ENCODE measurements at places on chromosomes 1 and 21. TPM values are rescaled to one million over a fixed set of nuclear protein-coding genes. Genes with fewer than 3 reads are reported as not detected.

The FGR gene
- total RNA-seq, result 9.1 TPM

The SMIM11 gene
- 6.9 TPM for total RNA-seq

The RGS4 gene
- total RNA-seq, result 8.9 TPM

The EIF4G3 gene
- total RNA-seq, result 33.3 TPM

The NBPF4 gene
- not detected for total RNA-seq

The SYT6 gene
- 1.9 TPM for total RNA-seq

The DISC1 gene
- 9.3 TPM for total RNA-seq

DNA sequence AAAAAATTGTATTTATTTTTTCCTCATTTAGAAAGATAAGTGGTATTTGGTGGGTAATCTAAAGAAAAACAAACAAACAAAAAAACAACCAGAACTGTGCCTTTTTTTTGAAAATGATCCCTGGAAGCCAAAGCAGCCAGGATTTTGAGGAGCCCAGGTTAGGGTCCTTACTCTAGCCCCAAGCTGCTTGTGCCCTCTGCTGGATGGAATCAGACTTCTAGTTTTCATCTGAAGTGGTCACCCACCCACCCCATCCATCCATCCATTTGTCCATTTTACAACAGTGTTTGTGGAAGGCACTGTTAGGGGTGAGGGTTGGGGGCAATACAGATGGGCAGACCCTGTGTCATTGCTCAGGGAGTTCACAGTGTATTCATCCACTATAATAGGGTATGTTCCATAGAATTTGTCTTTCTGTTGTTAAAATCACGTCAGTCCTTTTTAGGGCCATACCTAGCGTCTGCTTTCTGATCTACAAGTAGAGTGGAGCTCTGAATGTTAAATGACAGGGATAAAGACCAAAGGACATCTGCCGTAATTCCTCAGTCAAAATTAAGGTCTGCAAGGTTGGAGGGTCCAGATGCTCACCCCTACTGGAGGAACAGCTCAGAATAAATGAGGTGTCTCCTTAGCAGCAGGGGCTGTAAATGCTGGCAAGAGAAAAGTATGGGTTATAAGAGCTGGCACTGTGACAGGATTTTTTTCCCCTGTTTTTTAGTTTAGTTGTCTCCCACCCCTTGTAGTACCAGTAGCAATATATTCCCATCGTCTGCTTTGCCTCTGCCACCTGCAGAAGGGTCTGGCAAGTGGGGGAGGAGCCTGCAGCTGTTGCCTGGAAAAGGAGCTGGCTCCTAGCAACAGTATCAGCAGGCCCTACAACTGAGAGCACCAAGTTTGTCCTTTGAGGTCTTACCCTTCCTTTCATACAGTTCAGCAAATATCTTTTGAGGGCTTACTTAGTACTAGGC lies 3.2 kb downstream of the LRRC42 start:
- peaks cover 34% of the 10 kb centered on the region for H3K4me1 ChIP-seq
- no peak overlapping the region for H3K27ac ChIP-seq
- H3K27me3 ChIP-seq, result no peaks in the 10 kb centered on the region
- DNase-seq, result no peak

DNA sequence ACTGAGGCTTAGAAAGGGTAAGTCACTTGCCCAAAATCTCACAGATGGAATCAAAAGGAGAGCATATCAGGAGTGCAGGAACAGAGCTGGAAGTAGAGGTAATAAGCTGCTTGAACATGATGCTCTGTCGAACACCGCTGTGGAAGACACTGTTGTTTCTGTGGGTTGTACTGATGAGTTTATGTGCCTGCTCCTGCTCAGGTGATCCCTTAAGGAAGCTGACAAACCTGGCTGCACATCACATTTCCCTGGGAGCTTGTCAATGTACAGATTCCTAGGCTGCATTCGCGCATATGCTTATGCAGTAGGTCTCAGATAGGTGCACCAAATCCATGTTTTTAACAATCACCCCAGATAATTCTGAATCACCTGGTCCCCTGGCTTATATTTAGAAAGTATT lies 79.7 kb downstream of the ZNF326 start:
- no peaks in the 10 kb centered on the region for H3K4me1 ChIP-seq
- no peak for DNase-seq
- no peaks in the 10 kb centered on the region for H3K36me3 ChIP-seq
- no peaks in the 10 kb centered on the region for H3K27me3 ChIP-seq

DNA sequence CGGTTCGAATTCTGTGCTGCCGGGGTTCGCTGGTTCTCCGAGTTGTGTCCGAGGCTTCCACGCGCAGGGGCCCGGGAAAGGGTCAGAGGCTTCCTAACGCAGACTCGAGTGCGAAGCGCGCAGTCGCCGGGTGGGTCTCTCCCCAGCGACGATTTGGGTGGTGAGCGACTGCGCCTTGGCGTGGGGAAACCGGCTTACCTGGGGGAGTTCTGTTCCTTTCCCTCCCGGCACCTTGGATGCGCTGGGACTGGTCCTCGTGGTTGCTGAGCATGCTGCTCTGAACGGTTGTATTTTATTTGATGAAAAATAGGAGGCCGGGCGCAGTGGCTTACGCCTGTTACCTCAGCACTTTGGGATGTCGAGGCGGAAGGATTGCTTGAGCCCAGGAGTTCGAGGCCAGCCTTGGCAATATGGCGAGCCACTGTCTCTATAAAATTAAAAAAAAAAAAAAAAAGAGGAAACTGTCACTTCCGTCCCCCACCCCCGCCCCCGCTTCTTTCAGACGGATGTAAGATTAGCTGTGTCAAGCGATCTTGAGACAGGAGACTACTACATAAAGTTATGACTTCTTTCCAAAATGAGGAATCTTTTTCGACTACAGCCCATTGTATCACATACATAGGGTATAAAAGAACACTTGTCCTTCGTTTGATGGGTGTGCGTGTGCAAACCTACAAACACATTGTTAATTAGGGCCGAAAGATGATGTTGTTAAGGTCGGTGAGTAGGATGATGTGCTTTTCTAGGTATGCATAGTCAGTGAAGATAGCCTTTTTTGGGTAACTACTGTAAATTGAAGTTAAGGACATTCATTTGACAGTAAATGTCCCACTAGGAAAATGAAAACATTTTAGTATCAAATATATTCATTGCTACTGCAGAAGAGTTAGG lies at the start of gene CCDC18:
CCDC18 (plus strand) TSS at position 2 of the 891 bp plus-strand sequence. CDS start 2,638 bp downstream, outside the sequence.
- no peak for DNase-seq
- H3K4me1 ChIP-seq, result peaks cover 29% of the 10 kb centered on the region
- H3K36me3 ChIP-seq, result no peaks in the 10 kb centered on the region
- H3K27me3 ChIP-seq, result no peaks in the 10 kb centered on the region
- H3K4me3 ChIP-seq, result peak within 1 kb of the TSS; percentile 95

GRCh38 chr1:93506126-93506525 lies 58.2 kb downstream of the FNBP1L start:
- no peak for DNase-seq
- no peak overlapping the region for H3K4me3 ChIP-seq
- no peaks in the 10 kb centered on the region for H3K36me3 ChIP-seq
- H3K27ac ChIP-seq, result no peak overlapping the region
- no peaks in the 10 kb centered on the region for H3K27me3 ChIP-seq

DNA sequence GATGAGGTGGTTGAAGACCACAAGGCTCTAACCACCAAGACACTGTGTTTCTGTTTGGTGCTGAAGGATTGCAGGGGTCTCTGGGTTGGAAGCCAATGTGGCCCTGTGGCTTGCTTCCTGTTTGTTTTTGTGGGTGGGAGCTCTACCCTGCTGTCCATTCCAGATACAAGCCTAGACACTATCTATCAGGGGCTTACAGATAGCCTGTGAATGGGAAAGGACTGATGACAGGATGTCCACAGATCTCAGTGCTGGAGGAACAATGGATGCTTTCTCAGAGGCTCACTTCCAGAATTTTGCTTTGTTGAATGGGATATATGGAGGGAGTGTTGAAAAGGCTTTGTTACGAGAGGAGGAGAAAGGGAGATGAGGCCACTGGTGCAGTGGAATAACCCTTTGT lies 69.7 kb downstream of the NOS1AP start:
- no peaks in the 10 kb centered on the region for H3K36me3 ChIP-seq
- H3K4me1 ChIP-seq, result peaks cover 16% of the 10 kb centered on the region
- no peaks in the 10 kb centered on the region for H3K27me3 ChIP-seq
- DNase-seq, result no peak

DNA sequence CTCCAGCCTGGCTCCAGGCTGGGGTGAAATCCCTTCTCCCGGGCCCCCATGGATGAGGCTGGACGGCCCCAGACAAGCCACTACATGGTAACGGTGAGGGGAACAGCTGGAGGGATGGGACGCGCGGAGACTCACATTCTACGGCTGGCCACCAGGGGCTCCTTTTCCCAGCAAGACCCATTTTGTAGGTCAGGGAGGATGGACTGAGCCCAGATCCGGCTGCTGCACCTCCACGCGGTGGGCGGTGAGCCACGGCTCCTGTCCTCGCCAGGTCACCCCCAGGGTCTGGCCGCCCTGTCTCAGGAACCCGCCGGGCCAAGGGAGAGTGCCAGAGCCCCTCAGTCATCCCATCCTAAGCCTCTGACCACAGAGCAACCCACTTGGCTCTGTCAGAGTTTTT lies 75.0 kb upstream of the ACTRT2 start:
- no peaks in the 10 kb centered on the region for H3K36me3 ChIP-seq
- H3K4me3 ChIP-seq, result no peak overlapping the region
- no peak overlapping the region for H3K27ac ChIP-seq
- H3K27me3 ChIP-seq, result peaks cover 24% of the 10 kb centered on the region
- DNase-seq, result peak; percentile 34

DNA sequence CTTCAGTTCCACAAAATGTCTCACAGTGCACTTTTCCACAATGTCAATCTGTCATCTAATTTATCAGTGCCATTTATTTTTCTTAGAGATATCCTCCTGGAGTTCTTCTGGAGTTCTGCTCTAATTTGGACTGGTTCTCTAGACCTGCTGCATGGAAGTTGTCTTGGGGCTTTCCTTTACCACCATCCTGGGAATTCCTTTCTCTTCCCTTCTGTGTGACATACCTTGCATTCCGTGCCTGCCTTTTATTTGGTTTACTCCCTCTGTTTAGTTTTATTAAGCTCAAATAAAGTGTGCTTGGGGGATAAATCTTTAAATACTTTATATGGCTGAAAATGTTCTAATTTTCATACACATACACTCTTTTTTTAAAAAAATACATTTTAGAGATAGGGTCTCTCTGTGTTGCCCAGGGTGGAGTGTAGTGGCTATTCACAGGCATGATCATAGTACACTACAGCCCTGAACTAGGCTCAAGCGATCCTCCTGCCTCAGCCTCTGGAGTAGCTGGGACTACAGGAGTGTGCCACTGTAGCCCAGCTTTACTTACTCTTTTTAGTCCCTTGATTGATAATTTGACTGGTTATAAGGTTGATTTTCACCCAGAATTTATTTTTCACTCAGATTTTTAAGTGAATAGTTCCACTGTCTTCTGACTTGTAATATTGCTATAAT lies 14.4 kb downstream of the MTF2 start:
- H3K4me1 ChIP-seq, result peaks cover 8% of the 10 kb centered on the region
- H3K36me3 ChIP-seq, result no peaks in the 10 kb centered on the region
- H3K4me3 ChIP-seq, result no peak overlapping the region
- H3K27ac ChIP-seq, result no peak overlapping the region
- H3K27me3 ChIP-seq, result no peaks in the 10 kb centered on the region

DNA sequence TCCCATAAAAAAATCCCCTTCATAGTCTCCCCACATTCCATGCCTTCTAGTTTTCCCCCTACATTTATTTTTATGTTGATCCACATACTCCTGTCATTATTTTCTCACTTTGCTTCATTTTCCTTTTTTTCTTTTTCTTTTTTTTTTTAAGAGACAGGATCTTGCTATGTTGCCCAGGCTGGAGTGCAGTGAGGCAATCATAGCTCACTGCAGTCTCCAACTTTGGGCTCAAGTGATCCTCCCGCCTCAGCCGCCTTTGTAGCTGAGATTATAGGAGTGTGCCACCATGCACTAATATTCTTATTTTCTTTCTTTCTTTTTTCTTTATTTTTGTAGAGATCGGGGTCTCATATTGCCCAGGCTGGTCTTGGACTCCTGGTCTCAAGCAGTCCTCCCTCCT lies 7.8 kb downstream of the RNF2 start:
- no peaks in the 10 kb centered on the region for H3K27me3 ChIP-seq
- H3K27ac ChIP-seq, result no peak overlapping the region
- no peaks in the 10 kb centered on the region for H3K4me1 ChIP-seq

GRCh38 chr21:34336756-34337391 lies 26.9 kb upstream of the KCNE2 start:
- H3K27me3 ChIP-seq, result no peaks in the 10 kb centered on the region
- H3K4me1 ChIP-seq, result peaks cover 42% of the 10 kb centered on the region
- H3K4me3 ChIP-seq, result no peak overlapping the region
- peak overlapping the region; percentile 14 for H3K27ac ChIP-seq

DNA sequence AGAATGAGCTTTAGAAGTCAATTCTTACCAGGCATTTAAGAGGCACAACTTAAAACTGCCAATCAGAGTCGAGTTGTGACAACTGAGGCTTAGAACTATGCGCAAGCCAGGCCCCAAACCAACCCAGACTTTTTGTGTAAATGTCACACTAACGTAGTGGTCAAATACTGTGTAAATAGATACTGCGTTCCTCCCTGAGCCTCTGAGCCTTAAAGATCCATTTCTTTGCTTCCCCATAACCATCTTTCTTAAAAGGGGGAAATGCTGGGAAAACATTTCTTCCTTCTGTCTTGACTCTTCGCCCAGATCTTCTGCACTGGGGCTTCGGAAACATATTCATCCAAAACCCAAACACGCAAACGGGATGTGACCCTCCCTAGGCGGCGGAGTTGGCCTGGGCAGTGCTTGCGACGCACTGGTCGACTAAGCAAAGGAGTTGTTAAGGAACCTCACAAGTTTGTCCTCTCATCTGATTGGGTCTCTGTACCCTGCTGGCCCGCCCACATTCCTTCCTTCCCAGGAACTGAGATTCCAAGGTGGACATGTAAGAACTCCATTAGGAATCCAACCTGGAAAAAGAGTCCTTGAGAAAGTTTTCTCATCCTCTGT lies 2.6 kb downstream of the ADAMTS5 start:
- H3K36me3 ChIP-seq, result no peaks in the 10 kb centered on the region
- peak overlapping the region; percentile 59 for H3K4me3 ChIP-seq
- no peaks in the 10 kb centered on the region for H3K4me1 ChIP-seq
- peak overlapping the region; percentile 83 for H3K27ac ChIP-seq
- peak; percentile 92 for DNase-seq
